ENCODE measurements at places on chromosomes 4 and X.
A peak's percentile ranks its signal among the peaks of the same experiment; 100 is the strongest.

GRCh38 chr4:17385403-17385802, 126.5 kb downstream of the QDPR start:
- DNase-seq: no peak

DNA sequence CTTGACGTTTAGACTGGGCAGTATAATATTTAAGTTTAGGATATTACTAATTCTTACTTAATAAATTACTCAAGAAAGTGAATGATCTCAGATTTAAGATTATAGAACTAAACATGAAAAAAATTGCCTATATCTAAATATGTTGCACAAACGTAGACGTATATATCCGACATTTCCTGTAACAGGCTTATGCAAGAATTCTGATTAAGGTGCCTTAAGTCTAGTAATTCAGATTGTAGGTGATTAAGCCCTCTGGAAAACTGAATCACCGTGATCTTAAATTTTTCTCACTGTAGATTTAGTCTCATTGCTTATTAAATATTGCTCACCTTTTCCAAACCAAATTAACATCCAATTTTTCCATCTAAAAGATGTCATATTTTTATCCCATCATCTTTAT, 24.0 kb downstream of the ATXN3L start:
- no peak for DNase-seq

- no peak for DNase-seq
Observed at GRCh38 chr4:32427566-32427965, 1707.4 kb downstream of the PCDH7 start.

DNA sequence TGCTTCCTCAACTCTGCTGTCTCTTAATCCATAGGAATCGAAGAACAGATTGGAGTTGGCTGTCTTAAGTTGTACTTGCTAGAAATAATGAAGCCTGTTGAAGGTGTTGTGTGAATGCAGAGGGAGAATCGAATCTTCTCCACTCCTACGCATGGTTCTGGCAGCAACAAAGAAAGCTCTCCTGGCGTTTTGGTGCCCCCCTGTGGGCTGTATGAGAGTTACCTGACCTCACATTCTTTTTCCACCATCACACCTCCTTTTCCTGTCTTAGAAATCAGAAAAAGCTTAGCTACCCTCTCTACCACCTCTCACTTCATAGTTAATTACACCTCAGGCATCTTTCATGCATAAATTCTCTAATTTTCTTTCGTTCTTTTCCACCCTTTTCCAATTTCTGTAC, 16.3 kb downstream of the KLF8 start:
- no peak for DNase-seq

GRCh38 chr4:16881151-16881884, 17.1 kb downstream of the LDB2 start:
- DNase-seq: no peak

- DNase-seq: no peak
Observed at GRCh38 chr4:124025000-124025399, 628.4 kb downstream of the SPRY1 start.

DNA sequence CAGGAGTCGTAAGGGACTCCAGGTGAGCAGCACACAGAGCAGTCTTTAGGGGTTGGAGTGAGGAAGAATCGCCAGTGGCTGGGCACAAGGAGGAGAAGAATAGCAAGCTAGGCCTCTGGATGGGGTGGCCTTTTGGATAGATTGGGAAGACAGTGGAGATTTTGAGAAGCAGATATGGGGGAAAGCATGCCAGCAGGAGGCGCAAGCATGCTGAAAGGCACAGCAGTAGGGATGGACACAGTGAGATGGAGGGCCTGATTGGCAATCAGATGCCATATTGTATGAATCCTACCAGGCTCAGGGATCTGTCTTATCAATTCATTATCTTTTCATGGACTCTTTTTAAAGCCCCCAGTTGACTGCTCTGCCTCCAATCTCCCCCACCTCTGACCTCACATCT, 60.4 kb upstream of the MAGEA4 start:
- no peak for DNase-seq

DNA sequence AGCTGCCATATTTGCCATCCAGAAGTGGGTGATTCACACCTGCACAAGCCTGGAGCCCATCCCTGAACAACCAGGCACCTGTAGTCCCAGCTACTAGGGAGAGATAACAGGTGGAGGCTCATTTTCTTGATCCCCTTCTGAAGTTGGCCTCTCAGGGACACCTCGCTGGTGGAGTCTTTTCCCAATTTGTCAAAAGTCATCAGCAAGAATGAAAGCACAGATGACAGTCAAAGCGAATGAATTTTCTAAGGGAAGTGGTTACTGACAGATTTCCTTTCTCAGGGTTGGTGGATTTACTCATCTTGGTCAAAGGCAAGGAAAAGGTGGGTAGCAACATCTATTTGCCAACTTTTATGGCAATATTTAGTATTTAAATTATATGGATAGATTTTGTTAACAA, 36.5 kb downstream of the FGFBP1 start:
- no peak for DNase-seq

DNA sequence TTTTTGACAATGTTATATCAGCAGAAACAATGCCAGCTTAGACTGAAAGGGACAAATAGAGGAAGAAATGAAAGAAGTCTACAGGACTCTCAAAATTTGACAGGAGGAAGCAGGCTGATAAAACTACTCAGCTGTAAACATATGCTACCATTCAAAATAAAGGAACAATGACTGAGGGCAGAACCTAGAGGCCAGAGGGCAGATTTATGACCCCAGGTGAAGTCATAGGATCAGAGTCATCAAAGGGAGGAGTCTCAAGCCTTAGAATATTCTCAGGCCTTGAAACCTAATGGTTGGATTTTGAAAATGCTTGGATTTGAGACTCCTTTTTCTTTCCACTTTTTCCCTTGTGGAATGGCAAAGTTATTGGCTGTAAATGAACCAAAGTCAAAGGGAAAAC, 17.0 kb upstream of the SYTL5 start:
- DNase-seq: no peak

DNA sequence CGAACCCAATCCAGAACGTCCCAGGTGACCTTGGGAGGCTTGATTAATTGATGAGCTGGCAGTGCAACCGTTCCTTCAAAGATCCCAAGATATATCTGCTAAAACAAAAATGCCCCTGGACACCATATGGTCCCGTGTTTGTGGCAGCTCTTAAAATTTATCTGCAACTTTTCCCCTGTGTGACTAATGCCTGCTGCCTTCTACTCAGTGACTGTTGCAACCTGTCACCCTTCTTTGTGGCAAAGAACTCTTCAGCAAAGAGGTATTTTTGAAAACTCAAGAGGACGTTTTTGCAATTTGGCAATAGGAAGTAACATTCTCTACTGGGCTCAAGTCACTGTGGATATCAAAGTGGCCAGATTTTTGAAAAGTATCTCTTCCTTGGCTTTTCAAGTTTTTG, 75.8 kb upstream of the SOD3 start:
- no peak for DNase-seq

GRCh38 chr4:1854752-1855151, 1.2 kb downstream of the LETM1 start:
- DNase-seq: no peak

DNA sequence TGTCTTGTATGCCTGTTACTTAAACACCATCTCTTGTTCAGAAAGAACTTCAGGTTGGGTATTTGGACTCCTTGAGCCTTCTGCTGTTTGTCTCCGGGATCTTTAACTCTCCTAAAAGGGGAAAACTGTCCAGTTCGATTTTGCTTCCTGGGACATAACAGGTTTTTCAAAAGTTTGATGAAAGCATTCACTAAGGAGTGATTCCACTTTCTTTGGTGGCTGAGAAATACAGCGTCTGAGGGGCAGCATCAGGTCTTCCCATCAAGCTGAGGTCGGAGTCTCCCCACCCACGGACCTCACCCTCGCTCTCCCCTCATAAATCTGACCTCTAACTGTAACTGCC, 1.4 kb downstream of the AFAP1 start:
- no peak for DNase-seq

DNA sequence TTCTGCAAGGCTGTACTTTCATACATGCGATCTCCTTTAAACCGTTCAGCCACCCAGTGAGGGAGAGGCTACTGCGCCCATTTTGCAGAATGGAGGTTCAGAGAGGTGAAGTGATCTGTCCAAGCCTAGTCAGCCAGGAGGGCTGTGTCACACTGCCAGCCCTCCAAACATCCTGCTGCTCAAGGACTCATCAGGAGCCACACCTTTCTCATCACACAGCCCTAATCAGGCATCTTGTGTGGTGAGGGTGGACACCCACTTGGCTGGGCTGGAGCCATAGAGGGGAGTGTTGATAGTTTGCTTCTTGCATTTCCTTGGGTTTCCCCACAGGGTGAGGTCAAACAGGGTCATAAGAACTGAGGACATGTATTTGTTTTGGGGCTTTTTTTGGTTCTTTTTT, 5.4 kb upstream of the CXCR3 start:
- no peak for DNase-seq

DNA sequence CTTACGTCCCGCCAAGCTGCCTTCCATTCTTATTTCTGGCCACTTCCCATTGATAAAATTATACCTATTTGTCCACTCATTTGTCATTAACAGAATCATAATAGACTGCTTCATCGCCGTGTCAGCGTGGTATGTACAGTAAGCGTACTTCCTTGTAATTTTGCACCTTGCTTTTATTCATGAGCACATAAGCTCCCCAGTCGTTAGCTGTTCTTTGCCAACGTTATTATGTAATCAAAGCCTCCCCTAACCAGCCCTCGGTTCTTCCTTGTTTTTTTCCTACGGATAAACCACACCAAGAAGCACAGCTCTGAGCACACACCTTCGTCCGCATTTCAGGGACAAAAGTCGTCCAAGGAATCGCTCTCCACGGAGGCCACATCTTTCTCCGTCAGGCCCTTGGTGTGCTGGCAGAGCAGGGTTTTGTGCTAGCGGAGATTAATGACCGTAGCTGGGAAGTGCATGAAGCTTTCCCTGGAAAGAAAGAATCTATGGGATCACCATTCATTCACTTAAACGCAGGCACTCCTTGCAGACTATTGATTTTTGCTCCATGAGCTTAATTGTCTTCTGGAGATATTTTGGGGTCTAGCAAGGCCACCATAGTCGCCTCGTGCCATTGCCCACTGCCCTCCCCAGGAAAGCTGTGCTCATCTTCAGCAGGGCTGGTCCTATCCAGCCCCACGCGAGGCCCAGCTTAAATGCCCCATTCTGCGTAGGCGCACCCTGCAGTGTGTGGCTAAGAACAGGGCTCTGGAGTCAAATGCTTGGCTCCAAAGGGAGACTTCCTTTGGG, 200.9 kb upstream of the PSAPL1 start:
- DNase-seq: no peak

DNA sequence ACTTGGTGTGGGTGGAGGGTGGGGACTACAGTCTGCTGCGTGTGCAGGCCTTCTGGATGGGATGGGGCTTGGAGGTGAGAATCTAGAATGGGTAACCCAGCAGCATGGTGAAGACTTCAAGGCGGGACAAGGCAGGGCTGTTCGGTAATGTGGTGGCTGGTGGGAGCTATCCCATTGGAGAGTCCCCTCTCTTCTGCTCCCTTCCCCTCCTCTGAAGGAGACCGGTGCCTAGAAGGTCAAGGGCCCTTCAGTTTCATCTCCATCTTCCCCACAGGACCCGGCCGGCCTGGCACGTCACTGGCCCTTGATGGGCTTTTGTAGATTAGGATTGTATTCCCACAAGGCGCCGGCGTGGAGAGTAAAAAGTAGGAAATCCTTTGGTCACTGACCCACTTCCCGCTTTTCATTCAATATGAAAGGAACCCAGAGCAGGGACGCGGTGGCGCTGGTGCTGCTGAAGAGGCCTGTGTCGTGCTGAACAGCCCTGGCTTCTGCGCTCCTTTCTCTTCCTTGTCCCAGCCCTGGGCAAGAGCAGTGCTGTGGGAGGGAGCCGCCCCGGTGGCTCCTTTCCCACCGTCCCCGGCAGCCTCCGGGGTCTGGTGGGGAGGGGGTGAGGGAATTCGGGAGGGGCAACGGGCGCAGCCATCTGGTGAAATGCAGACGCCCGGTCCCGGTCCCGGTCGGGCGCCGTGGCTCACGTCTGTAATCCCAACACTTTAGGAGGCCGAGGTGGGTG, 7.3 kb upstream of the HMGB3 start:
- no peak for DNase-seq

- DNase-seq: peak; percentile 1
Observed at GRCh38 chrX:135625995-135626394, 87.4 kb upstream of the CT45A1 start.

DNA sequence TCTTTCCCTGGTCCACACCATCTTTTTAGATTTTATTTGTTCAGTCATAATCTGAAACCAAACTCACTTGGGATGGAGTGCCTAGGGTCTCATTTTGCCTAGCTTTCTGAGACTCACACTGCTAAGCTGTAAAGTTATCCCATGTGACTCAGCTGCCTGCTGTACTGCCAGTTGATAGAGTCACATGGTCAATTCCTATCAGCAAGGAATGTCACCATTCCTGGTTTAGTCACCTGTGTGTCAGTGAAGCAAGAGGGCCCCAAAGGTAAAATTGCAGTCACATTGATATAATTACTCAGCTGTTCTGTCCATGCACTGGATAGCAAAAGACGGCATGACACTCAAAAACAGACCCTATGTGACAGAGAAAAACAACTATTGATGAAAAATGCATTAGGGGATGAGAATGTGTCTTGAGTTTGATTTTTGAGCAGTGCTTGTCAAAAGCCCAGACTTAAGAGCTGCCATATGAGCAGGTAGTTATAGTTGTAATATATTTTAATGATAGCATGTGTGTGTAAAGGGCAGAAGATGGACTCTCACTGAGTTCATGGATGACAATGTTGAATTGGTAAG, 413.2 kb downstream of the PPARGC1A start:
- DNase-seq: no peak

DNA sequence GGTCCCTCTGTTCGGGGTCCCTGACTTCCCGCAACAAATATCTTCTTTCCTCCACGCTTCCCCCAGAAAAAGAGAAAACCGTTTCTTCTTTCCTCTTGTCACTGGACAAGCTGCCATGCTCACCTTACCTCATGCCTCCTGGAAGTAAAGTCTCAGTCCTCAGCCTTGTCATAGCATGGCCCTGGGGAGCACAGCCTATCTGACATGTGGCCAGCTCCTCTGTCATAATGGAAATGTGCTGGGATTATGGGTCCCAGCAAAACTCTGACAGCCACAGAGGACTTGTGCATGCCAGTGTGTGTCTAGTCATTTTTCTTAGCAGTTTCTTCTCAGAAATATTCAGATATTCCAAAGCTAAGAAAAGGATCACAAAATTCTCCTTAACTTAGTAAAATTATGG, 122.4 kb downstream of the AASDH start:
- DNase-seq: no peak

- DNase-seq: no peak
Observed at GRCh38 chr4:28759064-28759463, 1898.4 kb downstream of the STIM2 start.

DNA sequence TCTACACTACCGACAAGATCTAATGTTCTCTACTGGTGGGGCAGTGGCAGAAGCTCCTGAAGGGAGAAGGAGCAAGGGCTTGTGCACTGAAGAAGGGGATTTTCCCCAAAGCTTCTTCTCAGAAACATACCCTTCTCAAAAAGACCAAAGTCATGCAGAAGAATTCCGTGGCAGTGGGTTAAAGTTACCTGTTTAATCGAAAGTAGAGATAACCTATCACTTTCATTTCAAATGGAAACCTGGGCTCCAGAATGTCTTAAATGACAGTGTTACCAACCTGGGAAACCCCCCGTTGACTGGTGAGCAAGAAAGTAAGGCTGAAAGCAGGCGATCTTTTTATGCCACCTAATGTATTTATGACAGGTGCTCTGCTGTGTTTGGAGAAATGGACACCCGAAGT, 92.5 kb upstream of the TEX13D start:
- no peak for DNase-seq
